ENCODE measurements at places on chromosomes 7 and 10.
A peak's percentile ranks its signal among the peaks of the same experiment; 100 is the strongest.

GRCh38 chr10:116774728-116775151 lies 32.4 kb upstream of the HSPA12A start:
- DNase-seq, result no peak

- DNase-seq, result no peak
Measured at GRCh38 chr7:130669085-130669700, 645 bp upstream of the COPG2 start.

DNA sequence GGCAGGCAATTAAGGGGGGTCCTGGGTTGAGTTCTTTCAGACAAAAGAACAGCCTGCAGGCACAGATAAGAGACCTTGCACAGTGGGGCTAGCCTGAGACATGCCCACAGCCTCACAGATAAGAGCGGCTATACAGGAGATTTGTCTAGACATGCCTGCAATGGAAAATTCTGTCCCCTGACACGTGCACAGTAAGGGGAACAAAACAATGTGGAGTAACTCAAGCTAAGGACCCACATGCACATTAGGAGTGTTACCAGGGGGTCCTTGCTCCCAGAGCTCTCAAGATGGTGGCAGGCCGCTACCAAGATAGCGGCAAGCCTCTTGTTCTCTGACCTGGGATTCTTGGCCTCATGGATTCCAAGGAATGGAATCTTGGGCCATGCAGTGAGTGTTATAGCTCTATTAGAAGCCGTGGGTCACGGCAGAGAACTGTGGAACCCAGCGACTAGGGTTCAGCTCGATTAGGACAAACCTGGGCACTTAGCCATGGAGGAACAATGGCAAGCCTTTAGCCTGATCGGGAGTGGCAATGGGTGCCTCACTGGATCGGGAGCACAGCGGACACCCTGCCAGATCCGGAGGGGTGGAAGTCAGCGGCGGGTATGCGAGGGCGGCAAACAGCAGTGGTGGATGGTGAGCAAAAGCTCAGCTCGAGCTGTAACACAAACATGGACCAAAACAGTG lies 196.9 kb downstream of the CCSER2 start:
- no peak for DNase-seq

- no peak for DNase-seq
Measured at GRCh38 chr7:28999427-28999826, 41.3 kb upstream of the TRIL start.

DNA sequence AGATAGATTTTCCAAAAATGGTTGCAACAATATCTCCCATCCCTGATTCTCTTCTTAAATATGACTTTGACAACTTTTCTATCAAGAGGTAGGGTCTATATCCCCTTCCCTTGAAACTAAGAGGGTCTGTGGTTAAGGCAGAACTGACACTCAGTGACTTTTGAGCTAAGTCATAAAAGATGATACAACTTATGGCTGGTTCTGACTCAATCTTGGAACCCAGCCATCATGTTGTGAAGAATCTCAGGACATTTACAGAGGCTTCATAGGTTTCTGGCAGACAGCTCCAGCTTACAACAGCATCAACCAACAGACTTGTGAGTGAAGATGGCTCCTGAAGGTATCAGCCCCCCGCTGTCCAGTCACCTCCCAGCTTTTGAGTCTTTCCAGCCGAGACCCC lies 203.5 kb downstream of the RNLS start:
- no peak for DNase-seq

GRCh38 chr7:7957513-7957912 lies 11.1 kb upstream of the GLCCI1 start:
- DNase-seq, result no peak

- no peak for DNase-seq
Measured at GRCh38 chr7:28301148-28301641, 111.1 kb upstream of the CREB5 start.

- no peak for DNase-seq
Measured at GRCh38 chr7:17709127-17709526, 231.2 kb downstream of the SNX13 start.

DNA sequence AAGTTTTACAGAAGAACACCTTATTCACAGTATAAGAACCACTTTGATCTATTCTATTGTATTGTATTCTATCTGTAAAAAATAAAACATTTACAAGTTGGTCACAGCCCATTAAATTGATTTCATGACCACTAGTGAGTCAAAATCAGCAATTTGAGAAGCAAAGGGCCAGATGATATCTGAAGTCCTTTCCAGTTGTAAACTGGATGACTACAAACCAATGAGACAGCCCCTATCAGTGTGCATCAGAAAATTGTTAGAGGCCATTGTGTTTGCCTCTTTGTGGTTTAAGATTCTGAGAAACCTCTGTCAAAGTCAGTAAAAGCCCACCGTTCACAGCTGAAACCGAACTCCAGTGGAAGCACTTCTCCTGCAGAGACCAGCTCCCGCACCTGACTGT lies 54.8 kb downstream of the TBXAS1 start:
- DNase-seq, result no peak

- DNase-seq, result no peak
Measured at GRCh38 chr10:117271427-117271826, 30.5 kb downstream of the SLC18A2 start.

DNA sequence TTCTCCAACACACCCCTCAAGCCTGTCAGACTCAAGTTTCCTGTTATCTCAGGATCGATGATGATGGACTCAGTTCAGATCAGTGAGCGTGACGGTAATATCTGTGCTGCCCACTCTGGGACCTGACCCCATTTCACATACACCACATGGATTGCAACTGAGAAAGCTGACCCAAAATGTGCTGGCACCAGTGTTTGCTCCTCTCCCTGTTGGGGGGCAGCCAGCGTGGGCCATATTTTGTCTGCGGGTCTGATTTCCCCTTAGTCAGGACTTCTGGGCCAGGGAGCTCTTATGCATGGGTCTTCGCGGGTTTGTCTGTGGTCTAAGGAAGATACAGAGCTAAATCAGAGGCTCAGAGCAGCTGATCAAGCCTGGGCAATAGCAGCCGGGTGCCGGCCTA lies 42.6 kb upstream of the TRIM8 start:
- no peak for DNase-seq

GRCh38 chr7:5183155-5183554 lies 6.9 kb upstream of the WIPI2 start:
- no peak for DNase-seq

GRCh38 chr7:154373956-154374355 lies 321.8 kb downstream of the DPP6 start:
- DNase-seq, result no peak

DNA sequence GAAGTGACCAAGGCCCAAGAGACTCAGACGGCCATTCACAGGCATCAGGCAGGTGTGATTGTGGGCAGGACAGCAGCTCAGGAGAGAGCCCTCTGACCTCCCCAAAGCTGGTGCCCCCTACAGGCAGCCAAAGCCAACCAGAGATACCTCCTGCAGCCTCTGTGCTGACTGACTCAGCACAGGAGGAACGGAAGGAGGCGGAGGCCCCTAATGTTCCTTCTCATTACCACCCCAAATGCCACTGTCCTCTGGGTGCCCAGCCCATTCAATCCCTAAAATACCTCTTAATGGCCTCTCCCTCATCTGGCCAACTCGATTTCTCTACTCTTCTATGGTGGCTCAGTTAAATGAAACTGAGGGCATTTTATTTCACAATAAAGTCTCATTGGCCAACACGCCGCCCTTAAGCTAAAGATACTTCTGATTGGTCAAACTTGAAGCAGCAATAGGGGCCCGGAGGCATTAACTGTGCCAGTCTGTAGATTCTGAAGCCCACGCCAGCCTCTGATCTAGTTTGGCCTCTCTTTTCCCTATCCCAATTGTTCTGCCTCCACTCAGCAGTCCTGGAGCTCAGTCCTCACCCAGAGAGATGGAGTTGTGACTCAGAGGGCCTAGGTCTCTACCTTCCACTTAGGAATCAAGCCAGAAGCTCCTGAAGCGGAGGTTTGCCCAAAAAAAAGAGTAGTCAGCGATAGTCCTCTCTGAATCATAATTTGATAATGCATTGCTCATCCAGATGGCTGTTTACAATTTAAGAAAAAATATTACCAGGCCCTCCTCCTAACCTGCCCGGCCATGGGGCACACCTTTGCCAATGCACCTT lies 1.2 kb downstream of the CYREN start:
- DNase-seq, result peak; percentile 75

DNA sequence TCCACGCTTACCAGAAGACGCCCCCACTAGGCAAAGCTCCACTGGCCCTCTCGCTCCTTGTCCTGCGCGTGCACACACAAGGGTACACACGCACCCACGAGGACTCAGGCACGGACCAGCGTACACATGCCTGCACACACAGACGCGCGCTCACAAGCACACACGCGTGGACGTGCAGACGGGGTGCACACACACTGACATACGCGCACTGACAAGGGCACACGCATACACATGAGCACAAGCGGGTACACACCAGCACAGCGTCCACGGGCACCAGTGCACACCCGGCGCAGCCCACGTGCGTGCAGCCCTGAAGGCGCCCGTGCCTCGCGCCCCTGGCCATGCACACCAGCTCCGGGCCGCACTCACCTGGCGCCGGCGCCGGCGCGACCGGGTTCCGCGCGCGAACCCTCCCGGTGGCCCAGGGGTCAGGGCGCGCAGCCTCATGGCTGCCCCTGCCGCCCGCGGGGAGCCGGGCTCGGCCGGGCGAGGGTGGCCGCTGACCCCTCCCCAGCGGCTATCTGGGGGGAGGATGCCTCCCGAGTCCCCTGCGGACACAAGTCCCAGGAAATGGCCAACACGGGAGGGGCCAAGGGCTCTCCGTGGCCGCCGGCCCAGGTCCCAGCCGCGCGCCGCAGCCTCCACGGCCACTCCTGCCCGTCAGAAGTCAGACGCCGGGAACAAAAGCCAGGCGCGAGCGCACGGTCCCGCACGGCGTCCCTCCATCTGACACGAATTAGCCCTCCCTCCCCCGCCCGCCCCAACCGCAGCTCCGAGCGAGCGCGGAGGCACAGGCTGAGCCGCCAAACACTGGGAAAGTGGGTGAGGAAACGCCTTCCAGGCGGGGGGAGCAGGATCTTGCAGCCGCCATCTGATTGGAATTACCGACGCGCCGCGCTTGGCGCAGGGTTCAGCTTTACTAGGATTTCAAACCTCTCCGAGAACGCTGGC lies 45.0 kb downstream of the TNS3 start:
- no peak for DNase-seq

- no peak for DNase-seq
Measured at GRCh38 chr10:58868736-58869435, 307.6 kb upstream of the PHYHIPL start.

DNA sequence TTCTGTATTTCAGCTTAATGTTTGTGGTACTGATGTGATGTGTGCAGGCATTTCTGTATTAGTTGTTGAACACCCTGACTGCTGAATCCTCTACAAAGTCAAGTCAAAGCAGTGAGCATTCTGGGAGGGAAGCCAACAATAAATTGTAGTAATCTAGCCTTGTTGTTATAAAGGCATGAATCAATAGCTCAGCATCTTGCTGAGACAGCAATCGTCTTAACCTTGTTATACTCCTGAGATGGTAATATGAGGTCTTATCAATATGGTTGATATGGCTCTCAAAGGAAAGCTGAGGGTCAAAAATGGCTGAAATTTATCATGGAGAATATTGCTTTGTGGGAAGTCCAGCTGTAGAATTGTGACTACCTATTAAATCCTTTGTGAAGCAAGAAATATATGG lies 299.4 kb downstream of the DNAJB9 start:
- no peak for DNase-seq

- no peak for DNase-seq
Measured at GRCh38 chr7:47258798-47259197, 323.1 kb downstream of the TNS3 start.

GRCh38 chr10:79429751-79430150 lies 15.7 kb downstream of the ZCCHC24 start:
- no peak for DNase-seq

DNA sequence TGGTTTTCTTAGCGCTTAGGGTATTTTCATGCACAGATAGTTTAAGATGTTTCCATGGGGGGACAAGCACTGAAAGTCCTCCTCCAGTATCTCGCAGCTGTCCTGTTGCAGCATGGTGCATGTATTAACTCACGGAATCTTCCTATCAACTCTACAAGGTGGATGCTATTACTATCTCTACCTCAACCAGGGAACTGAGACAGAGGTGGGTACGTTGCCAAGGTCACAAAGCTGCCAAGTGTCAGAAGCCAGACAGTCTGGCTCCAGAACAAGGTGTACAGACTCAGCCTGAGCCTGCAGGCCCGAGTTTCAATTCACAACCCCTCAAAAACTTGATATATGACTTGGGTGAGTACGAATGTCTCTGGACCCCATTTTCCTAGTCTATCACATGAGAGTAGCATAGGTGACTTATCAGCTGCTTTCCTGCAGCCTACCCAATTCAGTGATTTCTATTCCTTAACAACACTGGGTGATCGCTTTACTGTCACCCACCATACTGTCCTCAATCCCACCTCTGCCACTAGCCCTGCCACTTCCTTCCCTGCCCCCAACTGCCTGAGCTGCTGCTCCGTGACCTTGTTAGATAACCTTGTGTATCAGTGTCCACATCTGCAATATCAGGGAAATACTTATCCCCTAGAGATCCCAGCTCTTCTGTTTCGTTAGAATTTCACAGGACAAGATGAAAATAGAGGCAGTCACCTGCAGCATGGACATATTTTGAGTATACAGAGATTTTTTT lies 92.1 kb downstream of the ABCC2 start:
- no peak for DNase-seq

- DNase-seq, result no peak
Measured at GRCh38 chr10:117530791-117531190, 11.8 kb upstream of the EMX2 start.

DNA sequence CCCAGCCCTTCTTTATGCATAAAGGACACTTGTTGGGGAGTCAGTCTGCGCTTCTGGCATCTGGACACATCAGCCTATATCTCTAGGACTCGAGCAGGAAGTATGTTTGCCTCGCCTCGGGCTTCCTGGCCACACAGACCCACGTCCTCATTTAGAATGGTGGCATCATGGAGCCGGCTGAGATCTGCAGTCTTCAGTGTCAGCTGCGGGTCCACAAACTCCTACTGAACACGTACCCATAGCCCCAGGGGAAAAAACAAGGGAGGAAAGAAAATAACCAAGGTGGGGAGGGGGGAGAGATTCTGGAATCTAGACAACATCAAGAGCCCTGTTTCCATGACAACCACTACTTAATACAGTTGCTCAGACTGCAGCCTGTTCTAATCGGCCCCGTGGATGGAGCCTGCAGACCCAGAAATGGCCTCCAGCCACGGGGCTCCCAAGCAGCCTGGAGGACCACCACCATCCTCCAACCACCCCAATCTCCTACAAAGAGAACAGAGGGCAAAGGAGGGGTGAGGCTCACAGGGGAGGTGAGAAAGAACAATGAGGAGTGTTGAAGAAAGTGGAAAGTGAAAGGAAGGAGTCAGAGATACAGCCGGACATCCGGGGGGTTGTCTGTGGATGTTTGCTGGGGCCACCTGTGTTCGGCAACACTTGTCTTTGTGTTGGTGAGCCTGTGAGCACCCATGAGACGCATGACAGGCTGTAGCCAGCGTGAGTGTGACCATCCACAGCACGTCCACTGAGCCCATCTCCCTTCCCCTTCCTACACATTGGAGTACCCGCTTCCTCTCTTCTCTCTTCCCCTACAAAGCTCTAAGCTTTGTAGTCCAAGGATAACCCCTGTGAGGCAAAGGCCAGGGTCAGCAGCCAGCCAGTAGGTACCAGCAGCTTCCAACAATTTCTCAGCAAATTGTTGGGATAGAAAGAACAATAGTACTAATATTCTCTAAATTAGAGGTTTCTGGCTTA lies 141.0 kb downstream of the PLXNA4 start:
- no peak for DNase-seq

Measured in activated T-cell treated with anti-CD3 and anti-CD28 coated beads, Interleukin-2, amount 50 U/mL, for 72 hours (primary cell).